Myocyte (in vitro differentiated cells): ENCODE measurements at places on chromosomes 12 and 14. TPM values are rescaled to one million over a fixed set of nuclear protein-coding genes. Genes with fewer than 3 reads are reported as not detected.

The CERS5 gene
- 21.4 and 25.3 TPM in 2 replicates for total RNA-seq

The MDM1 gene
- total RNA-seq = 7.3 and 11.1 TPM in 2 replicates

The PIWIL1 gene
- total RNA-seq = not detected in 2 replicates

The NUMB gene
- 13.5 and 17.2 TPM in 2 replicates for total RNA-seq

The CLEC4C gene
- total RNA-seq = not detected in 2 replicates

The OR6C2 gene
- not detected in 2 replicates for total RNA-seq

The ZDHHC17 gene
- 26.7 and 35.2 TPM in 2 replicates for total RNA-seq

The LYZ gene
- not detected in 2 replicates for total RNA-seq

The TAS2R7 gene
- total RNA-seq = not detected in 2 replicates

The GPR132 gene
- not detected in 2 replicates for total RNA-seq

The KRT75 gene
- total RNA-seq = not detected in 2 replicates

The SELPLG gene
- total RNA-seq = 2.4 and 2.9 TPM in 2 replicates

The FAM181A gene
- total RNA-seq = not detected in 2 replicates

The TEP1 gene
- 17.1 and 21.8 TPM in 2 replicates for total RNA-seq

The SVOP gene
- total RNA-seq = under 0.01 and 0.03 TPM in 2 replicates

The RFX4 gene
- not detected in 2 replicates for total RNA-seq
